Left renal pelvis (tissue), 4 donors: ENCODE measurements at places on chromosomes 1 and 21.

DNA sequence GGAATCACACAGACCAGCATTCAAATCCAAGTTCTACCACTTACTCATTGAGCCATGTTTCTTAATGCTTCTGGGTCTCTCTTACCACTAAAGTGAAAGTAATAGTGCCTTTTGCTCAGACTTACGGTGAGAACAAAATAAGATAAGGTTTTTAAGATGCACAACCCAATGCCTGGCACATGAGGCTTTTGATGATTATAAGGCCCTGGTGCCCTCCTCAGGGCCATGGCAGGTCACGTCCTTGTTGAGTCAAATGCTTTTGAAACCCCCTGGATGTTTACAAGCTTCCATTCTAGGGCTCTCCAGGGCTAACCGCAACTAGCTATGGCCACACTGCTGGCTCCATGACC lies 76.0 kb downstream of the TENT5C start:
- no peak for DNase-seq

GRCh38 chr1:194755241-194755994 lies 1569.0 kb upstream of the B3GALT2 start:
- DNase-seq = no peak

DNA sequence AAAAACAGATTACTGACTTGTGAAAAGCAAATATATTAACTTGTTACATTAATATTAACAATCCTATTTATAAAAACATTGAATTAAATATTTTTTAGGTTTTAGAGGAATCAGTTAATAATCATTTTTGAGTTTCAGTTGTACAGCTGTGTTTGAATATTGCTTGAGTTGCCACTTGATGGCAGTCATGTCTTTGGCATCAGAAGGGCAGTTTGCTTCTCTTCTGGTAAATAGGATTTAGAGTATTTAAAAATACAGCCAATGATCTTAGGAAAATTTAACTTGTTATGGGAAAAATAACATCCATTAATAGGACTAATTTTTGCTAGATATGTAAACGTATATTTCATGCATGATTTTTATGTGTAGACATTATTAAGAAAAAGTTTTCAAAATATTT lies 234.1 kb downstream of the NCAM2 start:
- no peak for DNase-seq

GRCh38 chr1:63888984-63889383 lies 115.2 kb downstream of the ROR1 start:
- no peak for DNase-seq

DNA sequence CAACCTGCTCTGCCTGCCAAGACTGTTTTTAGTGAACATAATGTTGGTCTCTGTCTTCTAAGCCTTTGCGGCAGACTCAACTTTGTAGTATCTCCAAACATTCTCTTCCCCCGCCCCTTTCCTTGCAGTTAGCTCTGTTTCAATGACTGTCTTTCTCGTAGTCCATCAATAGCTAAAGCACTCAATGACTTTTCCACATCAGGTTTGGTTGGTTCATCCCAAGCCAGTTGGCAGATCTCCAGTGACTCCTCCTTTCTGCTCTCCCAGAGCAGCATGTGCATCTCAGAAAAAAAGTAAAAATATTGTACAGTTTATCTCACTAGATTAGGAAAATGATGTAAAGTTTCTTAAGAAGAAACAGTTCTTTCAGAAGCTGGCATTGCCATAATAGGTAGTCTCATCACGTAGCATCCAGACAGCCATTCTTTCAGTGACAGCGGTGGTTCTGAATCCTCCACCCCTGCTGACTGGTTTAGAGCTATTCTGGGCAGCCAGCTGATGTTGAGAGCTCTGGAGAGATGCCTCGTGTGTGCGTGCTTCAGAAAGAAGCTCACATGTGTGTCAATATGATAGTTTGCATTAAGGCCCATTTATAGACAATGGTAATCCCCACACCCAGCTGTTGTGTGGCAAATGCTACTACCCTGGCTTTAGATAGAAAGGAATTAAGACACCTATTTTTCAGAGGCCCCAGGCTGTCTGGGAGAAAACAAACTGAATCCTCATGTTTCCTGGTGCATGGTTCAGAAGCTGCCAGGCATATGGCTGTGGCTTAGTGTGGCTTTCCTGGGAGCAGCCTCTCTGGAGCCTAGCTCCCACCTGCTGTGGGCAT lies 53.2 kb downstream of the CNN3 start:
- DNase-seq = no peak

GRCh38 chr1:54499360-54500106 lies 48.5 kb upstream of the ACOT11 start:
- DNase-seq = peak; percentile 55

GRCh38 chr21:32185726-32186125 lies 93.1 kb downstream of the MIS18A start:
- DNase-seq = no peak

- no peak for DNase-seq
Observed at GRCh38 chr1:109351457-109351856, 44.6 kb upstream of the MYBPHL start.

DNA sequence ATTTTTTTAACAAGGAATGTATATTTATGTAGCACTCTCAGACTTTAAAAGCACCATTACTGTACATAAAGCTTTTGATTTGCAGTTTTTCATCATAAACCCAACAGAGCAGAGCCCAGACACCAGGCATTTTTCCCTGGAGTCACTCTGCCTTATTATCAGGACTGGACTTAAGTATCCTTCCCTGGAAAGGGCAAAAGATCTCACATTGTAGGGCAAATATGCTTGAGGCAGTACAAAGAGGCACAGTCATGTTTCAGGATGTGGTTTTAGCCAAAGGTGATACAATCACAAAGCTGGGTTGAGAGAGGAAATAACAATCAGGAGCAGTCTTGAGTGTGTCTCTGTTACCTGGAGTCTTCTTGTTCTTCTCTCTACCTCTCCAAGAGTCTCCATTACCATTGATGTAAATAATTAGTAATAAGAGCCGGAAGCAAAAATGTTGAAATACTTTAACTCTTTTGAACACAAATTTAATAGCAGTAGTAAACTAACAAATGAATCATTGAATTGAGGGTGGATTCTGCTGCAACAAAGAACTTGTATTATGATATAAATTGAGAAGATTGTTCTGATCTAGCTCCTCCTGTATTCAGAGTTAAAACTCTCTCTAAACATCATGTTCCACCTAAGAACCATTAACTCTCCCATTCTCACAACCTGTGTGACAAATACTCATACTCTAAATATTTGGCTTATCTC lies 160.5 kb downstream of the LTN1 start:
- DNase-seq = no peak

GRCh38 chr1:173392895-173393658 lies 84.1 kb upstream of the PRDX6 start:
- no peak for DNase-seq

DNA sequence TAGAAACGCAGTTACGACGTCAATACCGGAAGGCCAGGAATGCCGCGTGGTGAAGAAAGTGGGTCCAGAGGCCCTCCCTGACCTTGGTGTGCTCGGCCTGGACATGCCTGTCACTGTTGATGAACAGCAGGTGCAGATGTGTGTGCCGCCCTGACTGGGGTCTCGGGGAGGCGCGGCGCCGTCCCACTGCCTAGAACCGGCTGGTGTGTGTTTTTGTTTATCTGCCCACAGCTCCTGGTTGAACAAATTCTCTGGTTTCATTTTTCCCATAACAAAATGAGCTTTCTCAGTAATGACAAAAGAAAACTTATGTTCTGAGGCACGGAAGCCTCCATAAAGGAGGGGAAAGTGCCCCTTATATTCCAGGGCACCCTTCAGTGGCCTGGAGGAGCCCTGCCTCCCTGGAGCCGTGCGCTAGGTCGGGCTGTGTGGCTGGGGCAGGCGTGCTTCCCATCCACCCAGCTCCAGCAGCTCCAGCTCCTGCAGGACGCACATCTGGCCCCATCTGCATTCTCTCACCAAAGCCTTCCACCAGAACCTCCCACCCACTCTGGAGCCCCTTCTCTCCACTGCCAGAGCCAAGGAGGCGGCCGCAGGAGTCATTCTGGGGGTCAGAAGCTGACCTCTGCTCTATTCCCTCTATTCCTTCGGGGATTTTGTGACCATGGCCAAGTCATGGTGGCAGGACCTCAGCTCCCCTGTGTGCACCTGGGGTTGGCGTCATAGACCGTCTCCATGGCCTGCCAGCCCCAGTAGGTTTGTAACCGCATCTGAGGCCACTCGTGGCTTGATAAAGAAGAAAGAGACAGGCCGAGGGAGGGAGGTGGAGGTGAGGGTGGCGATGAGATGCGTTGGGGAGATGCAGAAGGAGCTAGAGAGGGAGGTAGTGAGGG lies 20.1 kb upstream of the COL18A1 start:
- no peak for DNase-seq

- no peak for DNase-seq
Observed at GRCh38 chr1:176799327-176799726, 336.4 kb downstream of the PAPPA2 start.

GRCh38 chr1:20823845-20824244 lies 36.7 kb upstream of the HP1BP3 start:
- no peak for DNase-seq

DNA sequence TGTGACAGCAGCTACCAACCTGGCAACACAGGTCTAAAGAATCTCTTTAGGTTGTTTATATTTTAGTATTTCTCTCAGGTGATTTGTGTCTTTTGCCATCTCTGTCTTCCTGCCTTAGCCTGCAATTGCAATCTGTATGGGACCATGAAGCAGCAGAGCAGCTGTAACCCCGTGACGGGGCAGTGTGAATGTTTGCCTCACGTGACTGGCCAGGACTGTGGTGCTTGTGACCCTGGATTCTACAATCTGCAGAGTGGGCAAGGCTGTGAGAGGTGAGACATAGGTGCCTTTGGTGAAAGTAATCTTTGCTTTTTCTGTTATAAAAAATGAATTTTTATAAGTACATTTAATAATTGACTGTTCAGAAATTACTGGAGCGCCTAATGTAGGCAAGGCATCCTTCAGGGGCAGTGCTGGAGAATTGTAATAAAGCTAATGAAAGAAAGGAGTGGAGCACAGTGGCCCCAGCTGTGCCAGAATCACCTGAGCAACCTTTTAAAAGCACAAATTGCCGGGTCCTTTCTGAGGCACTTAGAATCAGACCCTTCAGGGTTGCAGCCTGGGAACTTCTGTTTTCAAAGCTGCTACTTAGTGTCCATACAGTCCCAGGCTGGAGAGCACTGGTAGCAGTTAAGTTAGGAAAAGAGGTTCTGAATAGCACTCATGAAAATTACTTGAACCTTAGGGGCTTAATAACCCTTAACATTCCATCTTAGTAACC lies 60.6 kb upstream of the LAMC2 start:
- peak; percentile 22 for DNase-seq

- DNase-seq = no peak
Observed at GRCh38 chr1:232327269-232327668, 302.7 kb downstream of the SIPA1L2 start.

GRCh38 chr1:153939476-153939875 lies 7.0 kb downstream of the DENND4B start:
- no peak for DNase-seq

DNA sequence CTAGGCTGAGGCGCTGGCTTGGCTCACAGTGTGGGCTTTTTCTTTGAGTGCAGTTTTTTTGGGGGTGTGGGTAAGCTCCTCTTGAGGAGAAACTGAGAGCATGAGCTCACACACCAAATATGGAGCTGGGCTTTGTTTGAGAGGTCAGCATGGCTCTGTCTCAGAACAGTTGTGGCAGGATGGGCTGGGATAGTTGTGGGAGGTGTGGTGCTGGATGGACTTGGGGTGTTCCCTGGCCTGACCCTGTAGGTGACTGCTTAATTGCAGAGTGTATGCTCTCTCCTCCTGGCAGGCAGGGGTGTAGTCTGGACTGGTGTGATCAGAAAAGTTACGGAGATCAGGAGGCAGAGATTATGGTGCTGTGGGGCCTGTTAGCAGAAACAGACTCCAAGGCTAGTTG lies 64.3 kb upstream of the PGBD5 start:
- DNase-seq = no peak

DNA sequence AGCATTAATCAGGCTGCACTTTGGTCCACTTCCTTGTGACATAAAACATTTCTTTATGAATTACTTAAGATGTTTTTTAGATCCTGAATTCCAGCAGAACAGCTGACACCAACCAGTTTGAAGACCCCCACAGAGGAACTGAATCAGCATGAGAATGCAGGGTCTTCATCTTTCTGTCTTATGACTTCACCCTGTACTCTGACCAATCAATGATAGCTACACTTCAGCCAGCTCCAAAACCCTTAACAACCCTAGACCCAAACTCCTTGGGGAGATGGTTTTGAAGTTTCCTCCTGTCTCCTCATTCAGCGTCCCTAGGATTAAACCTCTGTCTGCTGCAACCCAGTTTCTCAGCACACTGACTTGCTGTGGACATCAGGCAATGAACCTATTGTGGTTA lies 175.0 kb downstream of the CTH start:
- DNase-seq = no peak

GRCh38 chr1:7478809-7479499 lies 292.1 kb upstream of the VAMP3 start:
- peak; percentile 54 for DNase-seq

- DNase-seq = no peak
Observed at GRCh38 chr1:198030682-198031081, 113.5 kb downstream of the LHX9 start.

GRCh38 chr1:225907341-225907740 lies 16.7 kb downstream of the PYCR2 start:
- DNase-seq = no peak

DNA sequence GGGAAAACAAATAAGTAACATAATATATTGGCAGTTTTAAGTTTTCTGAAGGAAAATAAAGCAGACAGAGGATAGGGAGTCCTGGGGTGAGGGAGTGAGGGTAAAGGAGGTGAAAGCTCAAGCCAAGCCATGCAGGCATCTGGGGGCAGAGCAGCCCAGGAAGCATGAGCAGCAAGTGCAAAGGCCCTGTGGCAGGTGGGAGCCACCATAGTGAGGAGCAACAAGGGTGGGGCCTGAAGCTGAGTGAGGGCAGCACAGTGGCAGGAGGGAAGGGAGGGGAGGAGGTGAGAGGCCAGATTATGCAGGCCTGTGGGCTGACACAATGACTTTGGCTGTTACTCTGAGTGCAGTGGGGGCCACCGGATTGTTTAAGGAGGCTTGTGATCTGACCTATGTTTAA lies 138.8 kb upstream of the TNR start:
- DNase-seq = no peak

GRCh38 chr1:30253807-30254440 lies 469.5 kb downstream of the MATN1 start:
- DNase-seq = no peak

GRCh38 chr1:45929257-45929687 lies 125.9 kb downstream of the MAST2 start:
- DNase-seq = no peak

GRCh38 chr1:207754011-207754410 lies 2.2 kb downstream of the CD46 start:
- no peak for DNase-seq

GRCh38 chr1:198360208-198360729 lies 180.2 kb downstream of the ATP6V1G3 start:
- no peak for DNase-seq

- no peak for DNase-seq
Observed at GRCh38 chr1:156303241-156303640, 4.1 kb upstream of the VHLL start.

GRCh38 chr1:168554603-168555483 lies 11.0 kb upstream of the XCL2 start:
- no peak for DNase-seq

DNA sequence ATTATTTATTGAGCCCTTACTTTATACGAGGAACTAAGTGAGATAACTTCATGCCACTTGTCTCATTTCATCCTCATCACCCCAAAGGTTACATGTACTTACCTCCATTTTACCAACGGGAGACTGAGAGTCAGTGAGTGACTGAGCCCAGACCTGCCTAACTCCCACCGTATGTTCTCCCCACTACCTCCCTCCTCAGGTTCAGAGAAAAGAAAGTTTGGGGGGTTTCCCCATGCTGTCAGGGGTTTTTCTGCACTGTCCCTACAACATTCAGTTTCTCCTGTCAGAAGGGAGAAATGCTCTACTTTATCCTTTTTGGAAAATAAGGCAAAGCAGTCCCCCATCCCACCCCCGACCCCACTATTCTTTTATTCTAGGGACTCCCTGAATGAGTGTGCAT lies 32.9 kb downstream of the FAM78B start:
- no peak for DNase-seq
